Renal cortex interstitium (tissue), 15 donors: ENCODE measurements at places on chromosomes 2 and 18.

DNA sequence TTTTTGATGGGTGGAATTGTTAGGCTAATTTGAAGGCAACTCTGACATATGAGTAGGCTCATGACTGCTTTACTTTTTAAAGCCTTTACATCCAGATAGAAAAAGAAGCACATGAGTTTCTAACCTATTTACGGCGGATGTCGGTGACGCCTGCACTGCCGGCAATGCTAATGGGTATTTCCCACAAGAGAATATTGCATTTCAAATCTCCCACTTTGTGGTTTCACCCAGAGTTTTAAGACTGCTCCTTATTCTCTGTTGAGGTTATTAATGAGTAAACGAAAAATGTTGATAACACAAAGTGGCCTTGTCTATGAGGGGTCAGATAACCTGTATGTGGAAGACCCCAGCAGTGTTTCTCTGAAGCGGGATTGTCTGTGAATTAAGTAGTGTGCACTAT, 14.0 kb downstream of the CCDC85A start:
- no peak for DNase-seq

- DNase-seq, result no peak
These were observed 78.6 kb upstream of the KLHL29 start for GRCh38 chr2:23306401-23306800.

- no peak for DNase-seq
These were observed 56.8 kb downstream of the SRD5A2 start for GRCh38 chr2:31523871-31524492.

DNA sequence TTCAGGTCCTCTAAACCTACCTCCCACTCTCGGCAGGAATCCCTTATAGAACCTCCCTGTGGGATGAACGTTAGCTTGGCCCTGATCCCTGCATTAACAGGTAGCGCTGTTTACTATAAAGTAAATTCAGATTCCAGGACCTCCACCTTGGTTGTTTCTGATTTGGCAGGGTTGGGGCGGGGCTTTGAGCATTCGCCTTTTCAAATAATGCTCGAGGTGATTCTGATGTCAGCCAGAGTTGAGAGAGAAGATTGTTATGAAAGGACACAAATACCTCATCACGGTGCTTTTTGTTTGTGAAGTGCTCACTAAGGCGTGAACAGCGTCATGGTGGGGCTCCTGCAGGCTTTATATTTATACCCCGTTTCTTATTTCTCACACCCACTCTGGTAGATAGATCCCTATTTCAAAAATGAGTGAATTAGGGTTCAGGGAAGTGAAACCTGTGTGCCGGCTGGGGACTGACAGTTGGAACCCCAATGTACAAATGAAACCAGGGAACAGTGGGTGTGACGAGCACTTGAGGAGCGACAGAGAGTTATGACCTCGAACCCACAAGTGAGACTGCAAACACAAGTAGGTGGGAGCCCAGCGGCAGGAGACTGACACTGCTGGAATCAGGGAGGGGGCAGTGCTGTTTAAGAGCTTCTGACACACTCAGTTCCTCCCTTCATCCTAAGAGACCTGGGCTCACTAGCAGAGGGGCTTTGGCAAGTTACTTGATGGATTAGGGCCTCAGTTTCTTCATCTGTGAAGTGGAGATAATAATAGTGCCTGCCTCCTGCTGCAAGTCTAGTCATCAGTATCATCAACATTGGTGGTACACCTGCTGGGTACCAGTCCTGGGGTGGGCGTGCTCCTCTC, 14.2 kb upstream of the CXCR4 start:
- DNase-seq, result no peak

DNA sequence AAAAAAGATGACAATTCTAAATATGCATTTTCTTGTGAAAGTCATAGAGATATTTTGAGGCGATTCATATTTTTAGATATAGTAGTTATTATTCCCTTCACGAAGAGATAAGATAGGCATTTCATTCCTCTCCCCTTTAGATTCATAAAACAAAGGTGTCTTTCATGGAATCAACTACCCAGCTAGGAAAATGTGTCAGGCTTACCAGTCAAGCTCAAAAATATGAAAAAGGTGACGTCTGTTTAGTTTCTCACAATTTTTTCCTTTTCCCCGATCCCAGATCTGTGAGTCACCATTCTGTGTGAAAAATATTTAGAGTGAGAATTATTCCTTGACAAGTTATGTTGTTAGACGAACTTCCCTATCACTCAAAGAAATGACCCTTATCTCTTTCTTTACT, 95.4 kb upstream of the FN1 start:
- no peak for DNase-seq
